ENCODE measurements at places on chromosomes 2 and 18.

DNA sequence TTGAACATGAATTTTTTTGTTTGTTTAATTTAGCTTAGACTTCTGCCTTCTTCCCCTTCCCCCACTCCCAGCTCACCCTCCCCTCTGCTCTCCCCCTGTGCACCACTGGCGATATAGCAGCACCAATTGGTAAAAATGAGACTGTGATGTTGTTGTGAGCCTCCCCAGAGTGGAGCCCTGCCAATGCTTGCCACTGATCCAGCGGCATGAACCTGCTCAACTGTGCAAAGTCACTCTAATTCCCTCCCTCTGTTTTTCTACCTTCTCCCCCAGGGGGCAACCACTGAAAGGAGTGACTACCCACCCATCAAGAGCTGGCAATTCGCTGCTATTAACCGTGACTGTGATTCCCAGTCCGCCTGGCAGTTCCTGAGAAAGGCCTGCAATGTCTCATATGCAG lies 30.2 kb downstream of the KLHL14 start:
- DNase-seq = no peak

- no peak for DNase-seq
Measured at GRCh38 chr2:130997198-130997597, 96.1 kb downstream of the FAM168B start.

DNA sequence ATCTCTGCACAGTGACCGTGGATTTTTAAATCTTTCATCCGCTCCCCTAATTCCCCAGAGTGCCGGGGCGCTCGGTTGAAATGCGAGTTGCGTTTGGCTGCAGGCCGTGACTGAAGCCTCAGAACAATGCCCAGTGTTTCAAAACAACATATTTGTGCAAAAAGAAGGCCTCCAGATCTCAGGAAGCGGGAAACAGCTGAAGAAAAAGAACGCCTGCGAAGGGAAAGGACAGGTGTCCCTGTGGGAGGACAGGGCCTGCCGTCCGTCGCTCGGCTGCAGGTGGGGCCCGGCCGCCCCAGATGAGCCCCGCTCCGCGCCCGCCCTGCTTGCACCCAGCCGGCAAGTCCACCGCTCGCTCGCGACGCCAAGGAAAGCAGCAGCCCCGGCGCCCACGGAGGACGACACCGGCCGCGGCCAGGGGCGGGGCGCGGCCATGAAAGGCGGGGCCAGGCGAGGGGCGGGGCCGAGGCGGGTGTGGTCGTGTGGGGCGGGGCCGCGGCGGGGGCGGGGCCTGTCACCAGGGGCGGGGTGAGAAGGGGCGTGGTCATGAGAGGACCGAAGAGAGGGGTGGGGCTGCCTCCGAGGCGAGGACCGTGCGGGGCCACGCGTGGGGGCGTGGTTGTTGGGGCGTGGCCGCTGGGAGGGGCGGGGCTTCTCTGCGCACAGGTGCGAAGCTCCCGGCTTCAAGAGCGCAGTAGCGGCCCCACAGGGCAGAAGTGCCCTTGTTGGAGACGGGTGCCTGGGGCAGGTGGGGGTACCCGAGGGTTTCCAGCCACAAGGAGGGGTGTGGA lies 17.6 kb upstream of the BOK start:
- peak; percentile 42 for DNase-seq

- DNase-seq = no peak
Measured at GRCh38 chr18:78021196-78021595, 771.5 kb downstream of the GALR1 start.

- no peak for DNase-seq
Measured at GRCh38 chr2:155770516-155770915, 562.0 kb downstream of the NR4A2 start.

DNA sequence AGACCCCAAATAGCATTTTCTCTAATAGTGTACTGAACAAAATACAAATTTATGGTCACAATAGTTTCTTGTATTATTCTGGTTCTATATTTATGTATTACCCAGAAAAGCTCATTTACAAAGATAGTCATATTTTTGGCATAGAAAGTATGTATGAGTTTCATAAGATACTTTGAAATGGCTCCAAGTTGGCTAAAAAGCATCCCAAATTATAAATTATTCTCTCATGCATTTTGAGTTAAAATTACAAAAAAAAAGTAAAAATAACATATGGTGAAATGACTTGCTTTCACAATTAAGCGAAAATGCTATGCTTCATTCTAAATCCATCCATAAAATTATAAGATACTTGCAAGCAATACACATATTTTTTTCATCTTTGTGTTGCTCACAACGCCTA lies 530.7 kb downstream of the ZNF804A start:
- DNase-seq = no peak

GRCh38 chr2:207951734-207952470 lies 73.4 kb downstream of the PLEKHM3 start:
- no peak for DNase-seq

DNA sequence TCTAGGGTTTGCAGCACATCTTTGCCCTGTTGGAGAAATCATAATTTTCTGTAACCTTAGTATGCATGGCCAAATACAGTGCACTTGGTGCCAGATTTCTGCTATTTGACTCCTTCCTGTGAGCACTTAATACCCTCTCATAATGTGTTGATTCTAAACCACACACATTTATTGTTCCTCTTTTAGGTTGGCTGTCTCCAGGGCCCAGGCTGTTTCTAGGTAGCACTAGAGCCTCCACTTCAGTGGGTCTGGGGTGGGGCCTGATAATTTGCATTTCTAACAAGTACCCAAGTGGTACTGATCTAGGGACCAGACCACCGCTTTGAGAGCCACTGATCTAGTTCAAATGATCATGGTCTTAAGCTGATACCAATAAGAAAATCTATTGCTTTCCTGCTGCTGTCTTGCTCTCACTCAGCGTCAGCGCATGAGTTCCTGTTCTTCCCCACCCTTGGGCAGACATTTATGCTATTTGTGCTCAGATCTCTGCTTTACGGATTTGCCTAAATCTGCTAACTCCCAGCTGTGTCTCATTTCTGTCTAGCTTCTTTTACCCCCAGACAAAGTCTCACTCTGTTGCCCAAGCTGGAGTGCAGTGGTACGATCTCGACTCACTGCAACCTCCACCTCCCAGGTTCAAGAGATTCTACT lies 7.4 kb downstream of the PTRHD1 start:
- no peak for DNase-seq

- no peak for DNase-seq
Measured at GRCh38 chr2:66789741-66790140, 354.8 kb downstream of the MEIS1 start.

Measured in ACHN (cell line).